SHP77 treated with DMSO at 0.1 percent for 48 hours (cell line): ENCODE measurements at places on chromosomes 5 and 9.

GRCh38 chr5:156460471-156460870 lies 133.5 kb downstream of the SGCD start:
- no peak for DNase-seq

GRCh38 chr9:83472221-83472665 lies 66.0 kb downstream of the FRMD3 start:
- DNase-seq = no peak

- no peak for DNase-seq
Observed at GRCh38 chr9:137138722-137139467, at the start of gene GRIN1. Gene GRIN1, plus strand, starts transcription at chr9:137139154. Its CDS starts 333 bp downstream, at chr9:137139487.

DNA sequence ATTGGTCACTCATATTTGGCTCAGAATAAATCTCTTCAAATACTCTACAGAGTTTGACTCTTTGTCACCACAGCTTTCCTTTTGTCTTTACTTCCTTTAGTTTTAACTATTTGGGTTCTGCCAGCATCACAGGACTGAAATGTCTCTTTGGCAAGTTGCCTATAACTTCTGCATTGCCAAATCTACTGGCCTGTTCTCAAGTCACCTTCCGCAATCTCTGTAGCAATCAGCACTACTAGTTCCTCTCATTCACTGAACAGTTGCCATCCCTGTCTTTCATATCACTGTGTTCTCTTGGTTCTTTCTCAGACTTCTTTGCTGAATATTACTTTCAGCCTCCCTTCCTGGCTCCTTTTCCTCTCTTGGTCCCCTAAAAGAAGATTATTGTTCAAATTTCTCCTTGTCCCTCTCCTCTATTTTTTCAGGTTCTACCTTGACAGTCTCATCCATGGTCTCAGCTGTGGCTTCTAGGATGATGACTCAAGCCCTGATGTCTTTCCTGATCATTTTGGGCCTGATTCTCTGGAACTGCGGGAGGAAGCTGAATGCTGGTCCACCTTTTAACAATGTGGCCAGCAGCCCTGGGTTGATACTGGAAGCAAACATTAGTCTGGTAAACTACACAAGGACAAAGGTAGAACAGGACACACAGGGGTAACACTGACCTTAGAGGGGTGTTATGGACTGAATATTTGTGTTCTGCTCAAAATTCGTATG lies 44.0 kb upstream of the LIFR start:
- DNase-seq = no peak

DNA sequence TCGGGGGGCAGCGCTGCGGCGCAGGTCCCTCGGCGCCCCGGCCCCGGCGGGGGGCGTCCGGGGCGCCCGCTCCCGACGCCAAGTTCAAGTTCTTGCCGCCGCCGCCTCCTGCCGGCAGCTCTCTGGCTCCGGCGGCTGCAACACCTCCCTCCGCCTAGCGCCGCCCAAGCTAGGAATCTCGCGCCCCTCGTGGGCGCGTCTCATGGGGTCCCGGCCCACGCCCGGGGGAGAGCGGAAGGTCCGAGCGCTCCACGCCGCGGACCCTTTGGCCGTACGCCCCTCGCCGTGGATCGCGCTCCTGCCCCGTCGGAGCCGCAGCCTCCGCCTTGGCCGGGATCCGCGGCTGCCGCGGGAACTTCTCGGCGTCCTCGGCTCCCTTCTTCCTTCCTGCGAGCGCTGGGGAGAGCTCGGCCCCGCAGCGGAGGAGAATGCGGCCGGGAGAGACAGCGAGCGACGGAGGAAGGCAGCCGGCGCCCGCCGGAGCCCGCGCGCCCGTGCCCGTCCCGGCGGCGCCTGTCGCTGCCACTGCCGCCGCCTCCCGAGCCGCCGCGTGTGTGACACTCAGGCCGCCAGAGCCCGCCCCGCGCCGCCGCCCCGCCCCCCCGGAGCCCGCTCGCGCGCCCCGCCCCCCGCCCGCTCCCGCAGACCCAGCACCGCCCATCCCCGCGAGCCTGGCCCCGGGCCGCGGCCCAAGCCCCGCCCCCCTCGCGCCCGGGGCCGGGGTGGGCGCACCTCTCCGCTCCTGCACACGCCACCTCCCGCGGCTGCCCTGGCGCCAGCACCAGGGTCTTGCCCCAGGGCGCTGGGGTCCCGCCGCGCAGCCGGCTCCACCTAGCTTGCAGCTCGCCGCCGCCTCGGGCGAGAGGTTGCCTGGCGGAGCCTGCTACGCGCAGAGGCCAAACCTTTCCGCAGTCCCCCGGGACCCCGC lies at the start of gene SHB:
TSS of gene SHB (minus strand) at position 527 of the 928 bp plus-strand sequence. CDS start 582 bp downstream, outside the sequence.
- DNase-seq = no peak

DNA sequence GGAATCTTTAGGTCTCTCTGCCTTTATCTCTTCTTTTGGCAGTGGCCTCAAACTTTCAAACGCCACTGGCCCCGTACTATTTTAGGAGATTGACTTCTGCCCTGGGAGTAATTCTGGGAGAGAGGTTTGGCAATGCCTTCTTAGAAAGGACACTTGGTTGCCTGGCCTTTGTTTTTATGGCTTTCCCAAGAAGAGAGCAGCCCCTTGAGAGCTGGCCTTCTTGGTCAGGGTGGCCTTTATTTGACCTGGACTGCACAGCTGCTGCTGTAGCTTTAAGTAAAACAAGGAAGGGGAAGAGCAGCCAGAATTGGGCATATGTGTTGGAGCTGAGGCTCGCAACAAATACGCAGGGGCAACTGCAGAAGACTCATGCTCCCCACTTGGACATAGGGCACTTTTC lies 60.8 kb downstream of the PTPN3 start:
- DNase-seq = no peak

GRCh38 chr9:77808751-77809081 lies 160.6 kb upstream of the GNA14 start:
- no peak for DNase-seq

DNA sequence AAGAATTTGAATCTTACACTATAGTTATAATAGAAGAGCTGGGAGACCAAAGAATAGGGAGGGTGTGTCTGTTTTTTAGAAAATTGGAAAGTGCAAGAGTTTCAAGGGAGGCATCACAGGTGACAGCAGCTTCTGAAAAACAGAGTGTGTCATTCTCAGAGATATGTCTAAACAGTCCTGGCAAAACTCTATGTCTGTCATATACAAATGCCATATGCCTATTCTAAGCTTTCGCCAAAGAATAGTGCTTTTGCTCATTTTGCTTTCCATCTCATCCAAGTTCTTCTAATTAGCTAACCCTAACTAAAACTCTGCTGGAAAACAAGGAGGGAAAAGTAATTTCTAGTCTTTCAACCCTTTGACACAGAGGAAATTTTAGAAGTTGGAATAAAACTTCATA lies 388.0 kb upstream of the TYRP1 start:
- no peak for DNase-seq

- no peak for DNase-seq
Observed at GRCh38 chr5:40682154-40683017, 2.7 kb downstream of the PTGER4 start.

GRCh38 chr5:141914199-141914743 lies 9.4 kb upstream of the DELE1 start:
- no peak for DNase-seq

DNA sequence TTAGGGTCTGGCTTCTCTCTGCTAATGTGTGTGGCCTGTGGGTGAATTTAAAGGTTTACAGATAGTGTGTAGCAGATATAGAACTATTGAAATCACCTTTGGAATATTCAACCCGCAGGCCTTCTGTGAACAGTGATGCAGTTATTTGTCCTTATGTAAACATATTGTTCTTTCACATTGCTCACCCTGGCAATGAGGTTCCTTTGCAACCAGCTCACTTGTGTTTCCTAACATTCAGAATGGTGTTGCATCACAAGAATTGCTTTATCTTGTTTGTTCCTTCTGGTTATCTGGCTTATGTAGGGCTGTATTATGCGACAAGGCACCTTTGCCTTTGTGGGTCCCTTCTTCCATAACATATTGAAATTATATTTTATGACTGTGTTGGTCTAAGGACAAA lies 370.3 kb downstream of the NNT start:
- no peak for DNase-seq

DNA sequence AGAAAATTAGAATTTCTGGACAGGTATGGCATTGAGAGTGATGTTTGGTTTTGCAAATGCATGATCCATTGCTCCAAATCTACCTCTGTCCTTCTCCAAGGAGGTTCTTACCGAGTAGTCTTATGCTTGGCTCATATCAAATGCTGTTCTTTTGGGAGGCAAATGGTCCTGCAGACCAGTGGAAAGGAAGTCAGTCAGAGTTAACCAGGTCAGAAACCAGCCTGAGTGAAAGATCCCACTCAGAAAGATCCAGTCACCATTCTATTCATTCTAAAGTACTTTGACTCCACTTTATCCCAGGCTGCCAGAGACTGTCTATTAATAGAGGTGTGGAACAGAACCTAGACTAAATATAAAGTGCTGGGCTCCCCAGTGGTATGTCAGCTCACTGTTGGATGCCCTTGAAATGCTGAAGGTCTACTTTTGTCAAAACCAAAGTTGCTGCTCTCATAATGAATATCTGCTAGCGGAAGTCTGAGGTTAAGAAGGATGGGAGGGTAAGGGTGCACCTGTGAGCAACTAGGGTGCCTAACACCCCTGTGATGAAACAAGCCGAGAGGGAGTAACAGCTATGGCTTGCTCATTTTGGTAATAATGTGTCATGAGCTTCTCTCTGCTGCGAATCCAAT lies 302.2 kb downstream of the ZNF608 start:
- DNase-seq = no peak

DNA sequence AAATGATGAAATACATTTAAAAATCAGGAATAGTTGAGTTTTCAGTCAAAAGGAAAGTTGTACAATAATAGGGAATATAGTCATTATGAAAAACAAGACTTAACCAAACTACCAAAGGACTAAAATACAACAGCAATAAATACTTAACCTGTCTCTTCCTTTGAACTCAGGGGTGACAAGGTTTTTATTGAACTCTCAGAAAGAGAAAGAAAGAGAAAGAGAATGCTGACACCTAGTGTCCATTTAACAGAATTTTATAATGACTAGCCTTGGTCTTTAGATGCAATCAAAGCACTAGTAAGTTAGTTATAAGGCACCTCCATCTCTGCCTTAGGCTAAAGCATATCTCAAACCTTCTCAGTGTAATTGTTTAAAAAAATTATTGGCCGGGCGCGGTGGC lies 47.5 kb downstream of the UIMC1 start:
- peak; percentile 11 for DNase-seq

DNA sequence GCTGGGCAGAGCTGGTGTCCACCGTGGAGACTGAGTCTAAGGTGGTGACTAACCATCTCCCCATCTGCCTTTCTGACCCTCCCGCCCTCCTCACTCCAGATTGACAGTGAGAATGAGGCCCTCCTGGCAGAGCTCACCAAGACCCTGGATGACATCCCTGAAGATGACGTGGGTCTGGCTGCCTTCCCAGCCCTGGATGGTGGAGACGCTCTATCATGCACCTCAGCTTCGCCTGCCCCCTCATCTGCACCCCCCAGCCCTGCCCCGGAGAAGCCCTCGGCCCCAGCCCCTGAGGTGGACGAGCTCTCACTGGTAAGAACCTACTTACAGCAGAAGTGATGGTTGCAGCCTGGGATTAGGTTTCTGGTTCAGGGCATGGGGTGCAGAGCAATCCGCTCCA lies 96.5 kb downstream of the PPARGC1B start:
- no peak for DNase-seq

- DNase-seq = no peak
Observed at GRCh38 chr5:33261747-33262146, 179.0 kb upstream of the TARS1 start.

GRCh38 chr9:128845186-128845931 lies 15.8 kb upstream of the SPOUT1 start:
- peak; percentile 40 for DNase-seq

- no peak for DNase-seq
Observed at GRCh38 chr5:143093452-143094086, 309.9 kb downstream of the NR3C1 start.

GRCh38 chr5:157855404-157855994 lies 3.4 kb downstream of the CLINT1 start:
- DNase-seq = no peak

DNA sequence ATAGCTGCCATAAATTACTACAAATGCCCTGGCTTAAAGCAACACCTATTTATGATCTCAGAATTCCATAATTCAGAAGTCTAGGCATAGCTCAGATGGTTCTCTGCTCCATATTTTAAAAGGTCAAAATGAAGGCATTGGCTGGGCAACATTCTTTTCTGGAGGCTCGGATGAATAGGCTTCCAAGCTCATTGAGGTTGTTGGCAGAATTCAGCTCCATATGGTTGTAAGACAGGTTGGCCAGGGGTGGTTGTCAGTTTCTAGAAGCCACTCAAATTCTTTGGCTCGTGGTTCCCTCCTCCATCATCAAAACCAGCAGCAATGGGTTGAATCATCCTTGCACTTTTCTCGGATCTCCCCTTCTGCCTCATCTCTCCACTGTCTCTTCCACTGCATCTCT lies 49.4 kb downstream of the TGFBR1 start:
- no peak for DNase-seq

DNA sequence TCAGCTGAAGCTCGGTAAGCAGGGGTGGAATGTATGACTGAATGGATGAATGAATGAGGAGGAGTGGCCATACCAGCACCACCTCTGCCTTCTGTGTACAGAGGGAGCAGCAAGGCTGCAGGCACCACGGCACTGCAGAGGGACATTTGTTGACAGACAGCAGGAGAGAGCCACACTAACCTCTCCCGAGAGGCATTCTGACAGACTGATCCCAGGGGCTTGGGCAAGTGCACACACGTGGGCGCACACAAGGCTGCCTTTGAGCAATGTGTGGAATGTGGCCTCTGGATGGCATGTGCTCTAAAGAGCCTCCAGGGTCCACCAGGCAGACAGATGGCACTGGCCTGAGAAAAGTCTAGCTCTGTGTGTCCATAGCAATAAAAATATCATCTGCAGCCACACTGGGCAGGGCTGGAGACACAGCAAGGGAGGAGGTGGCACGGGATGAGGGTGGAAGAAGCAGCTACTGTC lies 111.8 kb downstream of the ACTL7B start:
- DNase-seq = no peak

- no peak for DNase-seq
Observed at GRCh38 chr9:121924700-121925099, 168.4 kb downstream of the TTLL11 start.

DNA sequence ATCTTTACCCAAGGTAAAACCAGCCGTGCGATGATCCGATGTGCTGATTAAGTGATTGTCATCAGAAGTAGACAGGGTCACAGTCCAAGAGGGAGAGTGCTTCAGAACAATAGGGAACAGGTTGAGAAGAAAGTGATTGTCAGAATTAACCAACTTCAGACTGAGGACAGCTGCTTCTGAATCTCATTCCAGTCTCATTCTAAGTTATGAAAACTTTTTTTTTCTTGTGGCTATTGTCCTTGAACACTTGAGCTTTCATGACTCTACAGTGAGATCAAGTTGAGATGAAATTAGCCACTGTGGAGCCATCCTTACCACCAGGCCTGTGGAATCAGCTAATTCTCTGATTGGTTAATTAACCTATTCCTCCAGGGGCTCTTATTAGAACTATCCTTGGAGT lies 159.9 kb upstream of the WWC1 start:
- DNase-seq = no peak

- DNase-seq = no peak
Observed at GRCh38 chr9:121700832-121701419, 49.5 kb downstream of the DAB2IP start.

DNA sequence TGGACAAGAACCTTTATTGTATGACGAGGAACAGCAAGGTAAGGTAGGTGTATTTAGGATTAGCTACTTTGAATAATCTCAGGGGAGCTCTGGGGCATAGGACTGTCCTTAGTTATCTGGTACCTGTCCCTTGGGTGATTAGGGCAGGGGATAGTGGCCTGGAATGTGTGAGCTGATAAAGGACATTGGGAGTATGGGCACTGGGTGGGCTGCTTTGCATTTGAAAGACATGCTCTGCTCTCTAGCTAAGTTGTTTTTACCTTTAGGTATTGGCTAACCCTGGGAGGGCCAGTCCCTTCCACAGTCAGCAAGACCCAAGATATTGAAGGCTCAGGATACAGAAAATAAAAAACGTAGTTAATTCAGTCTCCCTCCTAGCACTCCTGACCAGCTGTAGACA lies 282.8 kb upstream of the C9orf72 start:
- DNase-seq = no peak
